Activated CD8-positive, alpha-beta T cell treated with anti-CD3 and anti-CD28 coated beads, Interleukin-2, amount 10 ng/mL, durations not matched to agents 7 days and 5 days (primary cell): ENCODE measurements at places on chromosomes 5 and 9. TPM values are rescaled to one million over a fixed set of nuclear protein-coding genes. Genes with fewer than 3 reads are reported as not detected.

PNPLA7 gene
- total RNA-seq: 3.4 TPM

TMEM215 gene
- total RNA-seq: not detected

GFPT2 gene
- 0.13 TPM for total RNA-seq

GRM6 gene
- not detected for total RNA-seq

NMUR2 gene
- not detected for total RNA-seq

DNA sequence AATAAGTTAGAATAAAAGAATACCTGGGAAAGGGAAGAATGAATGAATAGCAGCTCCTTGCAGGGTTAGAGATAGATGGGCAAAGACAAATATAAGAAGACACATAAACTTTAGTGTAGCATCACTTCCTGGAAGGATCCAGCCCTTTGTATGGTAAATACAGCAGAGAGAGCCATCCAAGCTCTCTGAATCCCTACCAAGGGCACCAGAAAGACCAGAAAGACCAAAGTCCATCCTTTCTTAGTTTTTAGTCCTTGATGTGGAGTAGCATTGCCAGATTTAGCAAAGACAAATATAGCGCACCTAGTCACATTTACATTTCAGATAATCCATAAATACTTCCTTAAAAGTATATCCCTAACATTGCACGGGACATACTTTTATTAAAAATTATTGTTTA, 56.1 kb upstream of the C9orf72 start:
- no peaks in the 10 kb centered on the region for H3K36me3 ChIP-seq
- H3K27ac ChIP-seq: no peak overlapping the region
- no peak for DNase-seq
- peaks cover 10% of the 10 kb centered on the region for H3K27me3 ChIP-seq

GRCh38 chr5:180135128-180135955, 63.8 kb upstream of the RNF130 start:
- H3K4me3 ChIP-seq: no peak overlapping the region
- H3K27ac ChIP-seq: peak overlapping the region; percentile 60
- H3K4me1 ChIP-seq: peaks cover 10% of the 10 kb centered on the region
- no peaks in the 10 kb centered on the region for H3K36me3 ChIP-seq

- H3K4me3 ChIP-seq: no peak overlapping the region
- no peak for DNase-seq
- peaks cover 59% of the 10 kb centered on the region for H3K4me1 ChIP-seq
- H3K27me3 ChIP-seq: no peaks in the 10 kb centered on the region
These were observed 10.2 kb downstream of the PAM start for GRCh38 chr5:102765350-102765749.

DNA sequence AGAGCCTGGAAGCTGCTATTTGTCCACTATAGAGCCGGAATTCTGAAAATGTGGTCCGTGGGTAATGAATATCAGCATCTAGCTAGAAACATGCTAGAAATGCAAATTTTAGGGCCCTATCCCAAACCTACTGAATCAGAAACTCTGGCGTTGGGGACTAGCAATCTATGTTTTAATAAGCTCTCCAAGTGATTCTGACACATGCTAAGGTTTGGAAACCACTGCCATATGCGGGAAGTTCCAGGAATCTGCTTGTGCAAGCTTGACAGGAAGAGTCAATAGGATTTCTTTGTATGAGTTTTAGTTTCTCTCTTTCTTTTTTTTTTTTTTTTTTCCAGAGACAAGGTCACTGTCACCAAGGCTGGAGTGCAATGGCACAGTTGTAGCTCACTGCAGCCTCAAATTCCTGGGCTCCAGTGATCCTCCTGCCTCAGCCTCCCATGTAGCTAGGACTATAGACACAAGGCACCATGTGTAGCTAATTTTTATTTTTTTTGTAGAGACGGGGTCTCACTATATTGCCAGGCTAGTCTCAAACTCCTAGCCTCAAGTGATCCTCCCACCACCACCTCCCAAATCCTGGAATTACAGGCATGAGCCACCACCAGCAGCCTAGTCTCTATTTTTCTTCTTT, 26.4 kb upstream of the CARNMT1 start:
- H3K27me3 ChIP-seq: no peaks in the 10 kb centered on the region
- DNase-seq: no peak
- H3K36me3 ChIP-seq: peaks cover 3% of the 10 kb centered on the region
- H3K27ac ChIP-seq: no peak overlapping the region

DNA sequence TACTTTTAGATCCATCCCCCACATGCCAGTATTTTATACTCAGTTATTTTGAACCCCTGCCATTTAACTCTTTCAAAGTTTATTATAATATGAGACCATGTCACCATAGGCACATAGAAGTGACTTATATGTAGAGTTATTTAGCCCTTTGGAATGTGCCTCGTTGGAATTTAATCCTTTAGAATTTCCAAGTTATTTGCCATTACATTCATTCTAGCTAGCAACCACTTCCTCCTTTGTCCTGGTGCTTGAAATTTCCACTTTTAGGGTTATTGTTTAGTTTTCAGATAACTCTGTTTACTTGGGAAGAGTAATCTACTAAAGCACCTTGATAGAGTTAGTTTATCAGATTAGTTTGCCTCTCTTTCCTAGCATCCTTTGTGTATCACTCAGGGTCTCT, 82.8 kb upstream of the TLE1 start:
- no peak overlapping the region for H3K27ac ChIP-seq
- H3K4me3 ChIP-seq: no peak overlapping the region
- DNase-seq: no peak
- no peaks in the 10 kb centered on the region for H3K4me1 ChIP-seq
- H3K27me3 ChIP-seq: no peaks in the 10 kb centered on the region

GRCh38 chr5:74468421-74468820, 172.1 kb downstream of the ENC1 start:
- H3K27ac ChIP-seq: no peak overlapping the region
- H3K27me3 ChIP-seq: peaks cover 1% of the 10 kb centered on the region
- no peaks in the 10 kb centered on the region for H3K4me1 ChIP-seq

GRCh38 chr5:77168161-77168878, 42.2 kb upstream of the PDE8B start:
- no peaks in the 10 kb centered on the region for H3K36me3 ChIP-seq
- no peaks in the 10 kb centered on the region for H3K4me1 ChIP-seq
- no peak for DNase-seq
- H3K27me3 ChIP-seq: peaks cover 9% of the 10 kb centered on the region

DNA sequence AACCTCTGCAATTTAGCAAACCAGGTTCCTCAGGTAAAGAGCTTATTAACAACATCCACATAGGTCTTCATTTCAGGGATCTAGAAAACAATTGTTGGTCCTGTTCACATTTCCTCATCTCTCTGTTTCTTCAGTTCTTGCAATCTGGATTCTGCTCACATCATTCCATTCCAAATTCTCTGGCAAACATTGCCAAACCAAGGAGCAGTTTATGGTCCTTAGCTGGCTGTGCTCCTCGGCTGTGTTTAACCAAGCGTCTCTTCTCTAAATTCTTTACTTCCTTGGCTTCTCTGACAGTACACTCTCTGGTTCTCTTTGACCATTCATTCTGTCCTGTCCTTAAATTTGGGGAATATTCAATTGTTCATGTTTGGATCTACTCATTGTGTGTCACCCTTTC, 65.8 kb upstream of the RANBP3L start:
- no peaks in the 10 kb centered on the region for H3K36me3 ChIP-seq
- DNase-seq: no peak
- peaks cover 5% of the 10 kb centered on the region for H3K27me3 ChIP-seq

GRCh38 chr5:141135030-141135717, at the start of gene PCDHB5:
Gene PCDHB5 (plus strand): TSS chr5:141135206. CDS start chr5:141135435, 229 bp downstream.
- no peak within 1 kb of the TSS for H3K27ac ChIP-seq
- no peak for DNase-seq
- H3K4me3 ChIP-seq: no peak within 1 kb of the TSS
- peaks cover 2% of the 10 kb centered on the region for H3K36me3 ChIP-seq
- H3K27me3 ChIP-seq: no peaks in the 10 kb centered on the region

GRCh38 chr5:103111468-103111867, 8.5 kb downstream of the GIN1 start:
- peaks cover 26% of the 10 kb centered on the region for H3K36me3 ChIP-seq
- H3K4me3 ChIP-seq: peak overlapping the region; percentile 50
- H3K4me1 ChIP-seq: peaks cover 28% of the 10 kb centered on the region
- DNase-seq: peak; percentile 67

DNA sequence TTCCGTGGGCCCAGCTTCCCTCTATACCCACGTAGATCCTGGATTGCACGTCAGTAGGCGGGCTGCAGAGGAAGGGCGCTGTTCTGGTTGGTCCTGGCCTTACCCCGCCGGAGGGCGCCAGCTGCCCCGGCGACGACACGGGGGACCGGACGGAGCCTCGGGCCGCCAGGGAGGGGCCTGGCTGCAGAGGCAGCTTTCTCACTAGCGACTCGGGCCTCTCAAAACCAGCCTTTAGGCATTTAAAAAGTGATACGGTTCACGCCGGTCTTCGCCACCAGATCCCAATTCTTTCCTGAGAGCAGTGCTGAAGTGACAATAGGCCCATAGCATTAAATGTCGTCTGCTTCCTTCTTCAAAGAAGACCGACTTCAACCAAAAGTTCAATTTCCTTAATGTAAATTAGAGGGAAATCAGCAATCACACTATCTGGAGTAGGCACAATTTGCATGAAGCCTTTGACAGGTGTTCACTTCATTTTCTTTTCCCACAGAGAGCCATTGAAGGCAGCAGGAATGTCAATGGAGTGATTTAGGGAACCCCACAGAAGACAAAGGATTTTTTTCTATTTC, 17.6 kb upstream of the UBE2D2 start:
- no peak overlapping the region for H3K4me3 ChIP-seq
- DNase-seq: peak; percentile 60
- H3K4me1 ChIP-seq: peaks cover 11% of the 10 kb centered on the region
- no peaks in the 10 kb centered on the region for H3K36me3 ChIP-seq
- H3K27me3 ChIP-seq: no peaks in the 10 kb centered on the region

DNA sequence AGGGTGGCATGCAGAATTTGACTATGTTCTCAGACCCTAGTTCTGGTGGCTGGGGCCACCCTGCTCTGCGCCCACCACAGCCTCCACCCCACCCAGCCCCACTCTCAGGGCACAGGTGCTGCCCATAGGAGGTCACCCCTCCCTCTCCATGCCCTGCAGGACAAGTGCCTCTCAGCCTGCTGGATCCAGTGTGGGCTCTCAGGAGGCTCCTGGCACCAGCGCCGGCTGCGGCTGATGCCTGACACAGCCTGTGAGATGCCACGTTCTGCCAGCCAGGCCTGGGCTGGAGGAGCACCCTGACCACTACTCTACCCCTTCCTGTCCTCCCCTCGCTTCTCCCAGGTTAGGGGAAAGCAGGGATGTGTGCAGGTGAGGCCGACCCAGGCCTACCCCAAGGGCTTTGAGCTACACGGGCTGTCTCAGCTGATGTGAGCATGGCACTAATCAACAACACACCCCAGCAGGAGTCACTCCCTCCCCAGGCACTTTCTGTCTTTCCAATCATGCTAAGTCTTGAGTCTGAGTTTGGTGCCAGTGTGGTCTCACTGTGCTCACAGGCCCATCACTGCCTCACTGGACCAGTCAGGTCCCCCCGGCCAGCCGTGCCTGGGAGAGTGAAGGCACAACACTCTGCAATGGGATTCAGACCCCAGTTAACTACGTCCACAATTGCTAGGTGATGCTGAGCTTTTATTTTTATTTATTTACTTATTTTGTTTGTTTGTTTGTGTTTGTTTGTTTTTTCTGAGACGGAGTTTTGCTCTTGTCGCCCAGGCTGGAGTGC, 12.1 kb upstream of the BARX1 start:
- H3K36me3 ChIP-seq: no peaks in the 10 kb centered on the region
- peaks cover 10% of the 10 kb centered on the region for H3K4me1 ChIP-seq
- H3K27me3 ChIP-seq: peaks cover 15% of the 10 kb centered on the region
- H3K4me3 ChIP-seq: no peak overlapping the region
- H3K27ac ChIP-seq: no peak overlapping the region

GRCh38 chr9:122821278-122821943, 7.0 kb downstream of the PDCL start:
- H3K27me3 ChIP-seq: no peaks in the 10 kb centered on the region
- DNase-seq: no peak

GRCh38 chr5:124649491-124650146, 96.8 kb downstream of the ZNF608 start:
- H3K27me3 ChIP-seq: peaks cover 30% of the 10 kb centered on the region
- H3K4me1 ChIP-seq: peaks cover 48% of the 10 kb centered on the region
- peaks cover 3% of the 10 kb centered on the region for H3K36me3 ChIP-seq

DNA sequence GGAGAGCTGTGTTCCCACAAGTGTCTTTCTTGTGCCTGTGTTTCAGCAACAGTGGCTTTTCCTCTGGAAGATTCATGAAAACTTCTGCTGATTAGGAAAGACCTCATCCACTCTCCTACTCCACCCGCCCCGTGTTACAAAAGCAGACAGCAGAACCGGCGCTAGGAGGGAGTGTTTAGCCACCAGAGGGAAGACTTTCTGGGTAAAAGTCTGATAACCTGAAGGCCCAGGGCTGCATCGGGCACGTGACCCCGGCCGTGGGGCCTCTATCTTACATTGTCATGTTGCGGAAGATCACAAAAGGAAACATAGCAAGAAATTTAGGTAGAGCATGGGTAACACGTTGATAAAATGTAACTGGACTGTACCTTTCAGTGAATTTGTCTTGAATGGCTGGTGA, 32.0 kb upstream of the DMRT2 start:
- no peaks in the 10 kb centered on the region for H3K36me3 ChIP-seq
- H3K4me1 ChIP-seq: no peaks in the 10 kb centered on the region
- no peak for DNase-seq
- peaks cover 12% of the 10 kb centered on the region for H3K27me3 ChIP-seq
- H3K4me3 ChIP-seq: no peak overlapping the region

GRCh38 chr5:163544836-163545235, 39.4 kb downstream of the MAT2B start:
- no peak overlapping the region for H3K4me3 ChIP-seq
- no peaks in the 10 kb centered on the region for H3K27me3 ChIP-seq
- no peaks in the 10 kb centered on the region for H3K4me1 ChIP-seq
- no peaks in the 10 kb centered on the region for H3K36me3 ChIP-seq
- no peak overlapping the region for H3K27ac ChIP-seq
- no peak for DNase-seq

DNA sequence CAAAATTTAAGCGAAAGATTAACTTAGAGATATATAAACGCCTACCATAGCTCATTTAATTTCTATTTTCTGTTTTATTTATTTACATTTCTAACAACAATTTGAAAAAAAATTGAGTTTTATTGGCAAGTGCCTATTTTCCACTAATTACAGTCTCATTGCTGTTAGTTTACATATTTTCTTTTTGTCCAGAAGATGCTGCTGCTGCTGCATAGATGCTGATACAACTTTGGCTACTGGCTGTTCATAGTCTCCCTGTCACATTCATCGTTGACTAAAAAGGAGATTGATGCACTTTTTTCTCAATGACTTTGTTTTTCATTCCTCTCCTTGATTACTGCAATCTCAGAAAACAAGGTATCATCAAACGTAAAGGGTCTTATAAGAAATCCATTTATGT, 235.4 kb downstream of the CDH9 start:
- H3K4me3 ChIP-seq: no peak overlapping the region
- H3K4me1 ChIP-seq: no peaks in the 10 kb centered on the region
- DNase-seq: no peak
- no peaks in the 10 kb centered on the region for H3K27me3 ChIP-seq
- H3K36me3 ChIP-seq: no peaks in the 10 kb centered on the region

GRCh38 chr9:21989440-21990189, 4.6 kb downstream of the CDKN2A start:
- peaks cover 36% of the 10 kb centered on the region for H3K4me1 ChIP-seq
- H3K4me3 ChIP-seq: peak overlapping the region; percentile 15
- peak overlapping the region; percentile 60 for H3K27ac ChIP-seq
- H3K36me3 ChIP-seq: peaks cover 45% of the 10 kb centered on the region
